ENCODE measurements at places on chromosomes 12 and 14. TPM values are rescaled to one million over a fixed set of nuclear protein-coding genes. Genes with fewer than 3 reads are reported as not detected.

GRCh38 chr14:100422556-100423316 lies 99.6 kb downstream of the SLC25A47 start:
- no peaks in the 10 kb centered on the region for H3K4me1 ChIP-seq
- H3K4me3 ChIP-seq: no peak overlapping the region
- no peaks in the 10 kb centered on the region for H3K36me3 ChIP-seq
- H3K27me3 ChIP-seq: no peaks in the 10 kb centered on the region

DNA sequence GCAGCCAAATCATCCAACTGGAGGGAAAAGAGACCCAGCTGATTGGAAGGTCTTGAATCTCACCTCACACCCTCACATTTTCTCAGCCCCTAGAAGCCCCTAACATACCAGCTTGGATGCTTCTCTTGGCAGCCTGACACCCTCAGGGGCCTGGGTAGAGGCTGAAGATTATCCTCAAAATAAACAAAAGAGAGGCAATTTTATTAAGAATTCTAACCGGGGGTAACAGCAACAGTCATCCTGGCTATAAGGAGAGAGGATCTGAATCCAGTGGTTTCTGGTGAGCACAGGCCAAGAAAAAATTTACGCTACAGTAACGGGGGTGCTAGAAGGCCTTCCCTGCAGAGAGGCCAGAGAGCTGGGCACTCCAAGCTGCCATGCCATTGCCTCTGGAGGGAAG lies 21.6 kb downstream of the KRT76 start:
- no peak for DNase-seq
- H3K4me3 ChIP-seq: no peak overlapping the region
- H3K27ac ChIP-seq: no peak overlapping the region
- no peaks in the 10 kb centered on the region for H3K27me3 ChIP-seq

DNA sequence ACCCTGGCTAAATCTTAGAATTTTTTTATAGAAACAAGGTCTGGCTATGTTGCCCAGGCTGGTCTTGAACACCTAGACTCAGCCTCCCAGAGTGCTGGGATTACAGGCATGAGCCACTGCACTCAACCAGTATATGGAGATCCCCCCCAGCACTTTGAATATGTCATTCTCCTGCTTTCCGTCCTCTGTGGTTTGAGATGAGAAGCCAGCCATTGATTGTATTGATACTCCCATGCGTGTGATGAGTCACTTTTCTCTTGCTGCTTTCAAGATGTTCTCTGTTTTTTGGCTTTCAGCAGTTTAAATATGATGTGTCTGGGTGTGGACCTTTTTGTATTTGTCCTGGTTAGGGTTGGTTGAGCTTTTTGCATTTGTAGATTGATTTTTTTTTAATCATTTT lies 75.2 kb upstream of the DNM1L start:
- H3K36me3 ChIP-seq: peaks cover 48% of the 10 kb centered on the region
- H3K4me1 ChIP-seq: no peaks in the 10 kb centered on the region
- DNase-seq: no peak
- no peak overlapping the region for H3K27ac ChIP-seq
- H3K27me3 ChIP-seq: no peaks in the 10 kb centered on the region
- H3K4me3 ChIP-seq: no peak overlapping the region

- H3K27me3 ChIP-seq: no peaks in the 10 kb centered on the region
- DNase-seq: no peak
- no peak overlapping the region for H3K4me3 ChIP-seq
- no peaks in the 10 kb centered on the region for H3K36me3 ChIP-seq
- H3K27ac ChIP-seq: no peak overlapping the region
- no peaks in the 10 kb centered on the region for H3K4me1 ChIP-seq
Measured at GRCh38 chr12:51528852-51529650, 62.0 kb upstream of the SCN8A start.

FIGNL2 gene
- 0.14 TPM for total RNA-seq

Measured in right lobe of liver (tissue), 6 donors.